Aorta (tissue), 5 donors: ENCODE measurements at places on chromosomes 2 and 18. TPM values are rescaled to one million over a fixed set of nuclear protein-coding genes. Genes with fewer than 3 reads are reported as not detected.

The LYG2 gene
- not detected for total RNA-seq

The DSG4 gene
- total RNA-seq, result not detected

The DNPEP gene
- 40.8 TPM for total RNA-seq

GRCh38 chr2:147250652-147251356 is 594.0 kb upstream of the ACVR2A start:
- DNase-seq, result no peak

- no peak for DNase-seq
Observed at GRCh38 chr2:24970483-24971285, 1.1 kb downstream of the DNAJC27 start.

DNA sequence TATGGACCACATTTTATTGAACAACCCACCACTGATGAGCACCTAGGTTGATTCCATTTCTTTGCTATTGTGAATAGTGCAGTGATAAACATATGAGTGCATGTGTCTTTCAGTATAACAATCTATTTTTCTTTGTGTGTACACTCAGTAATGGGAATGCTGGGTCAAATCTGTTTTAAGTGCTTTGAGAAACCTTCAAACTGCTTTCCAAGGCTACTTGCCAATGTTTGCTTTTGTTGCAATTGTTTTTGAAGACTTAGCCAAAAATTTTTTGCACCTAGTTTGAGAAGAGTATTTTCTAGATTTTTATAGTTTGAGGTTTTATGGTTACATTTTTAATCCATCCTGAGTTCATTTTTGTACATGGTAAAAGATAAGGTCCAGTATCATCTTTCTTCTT is 587.4 kb upstream of the SETBP1 start:
- DNase-seq, result no peak

- DNase-seq, result no peak
Observed at GRCh38 chr2:152055366-152056108, 43.3 kb downstream of the CACNB4 start.

DNA sequence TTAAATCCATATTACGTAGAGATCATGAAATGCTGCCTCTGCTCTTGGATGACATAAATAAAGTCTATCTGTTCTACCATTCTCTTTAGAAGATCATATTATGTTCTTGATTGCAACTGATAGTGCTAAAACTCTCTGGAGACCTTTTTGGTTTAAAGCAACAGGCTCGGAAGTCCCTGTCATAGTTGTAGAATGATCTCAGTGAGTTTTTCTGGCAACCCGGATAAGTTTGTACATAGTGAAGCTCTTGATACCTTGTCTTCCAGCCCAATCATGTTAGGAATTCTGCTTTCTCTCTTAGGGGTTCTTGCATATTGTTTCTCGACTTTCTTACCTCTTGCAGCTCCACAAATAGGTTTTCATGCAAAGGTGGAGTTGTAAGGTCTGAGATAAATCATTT is 156.1 kb downstream of the TTC27 start:
- no peak for DNase-seq

GRCh38 chr18:1047406-1047805 is 142.7 kb downstream of the ADCYAP1 start:
- no peak for DNase-seq

GRCh38 chr2:143397884-143398614 is 268.8 kb downstream of the ARHGAP15 start:
- no peak for DNase-seq

DNA sequence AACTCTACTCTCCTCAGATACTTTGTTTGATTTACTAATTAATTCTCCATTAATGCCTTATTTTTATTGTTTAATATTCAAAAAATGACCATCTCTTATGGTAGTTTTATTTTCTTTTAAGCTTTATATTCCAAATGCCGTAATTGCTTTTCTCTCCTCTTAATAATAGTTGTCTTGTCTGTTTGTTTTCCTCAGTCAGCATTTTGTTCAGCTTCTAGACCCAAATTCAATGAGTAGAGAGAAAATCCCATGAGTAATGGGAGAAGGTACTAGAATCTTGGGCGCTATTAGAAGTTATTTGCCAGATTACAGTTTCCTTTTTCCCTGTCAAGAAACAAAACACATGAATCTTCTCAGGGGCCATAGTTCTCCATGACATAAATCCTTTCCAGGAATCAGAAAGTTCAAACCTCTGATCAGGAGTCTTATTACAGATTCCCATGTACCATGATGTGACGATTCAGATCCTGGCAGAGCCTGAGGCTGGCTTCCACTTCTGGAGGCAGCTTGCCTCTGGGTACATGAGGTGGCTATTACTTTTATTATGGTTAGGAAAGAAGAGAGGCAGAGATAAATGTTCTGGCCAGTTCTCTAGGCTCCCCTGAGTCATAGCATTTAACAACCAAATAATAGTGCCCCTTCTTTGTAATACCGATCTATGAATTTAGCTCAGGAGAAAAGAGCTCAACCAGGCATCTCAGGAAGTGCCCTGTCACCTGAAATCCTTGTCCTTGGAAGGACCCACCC is 485.1 kb upstream of the SETBP1 start:
- DNase-seq, result no peak

- no peak for DNase-seq
Observed at GRCh38 chr2:45973426-45973825, 322.0 kb downstream of the PRKCE start.

DNA sequence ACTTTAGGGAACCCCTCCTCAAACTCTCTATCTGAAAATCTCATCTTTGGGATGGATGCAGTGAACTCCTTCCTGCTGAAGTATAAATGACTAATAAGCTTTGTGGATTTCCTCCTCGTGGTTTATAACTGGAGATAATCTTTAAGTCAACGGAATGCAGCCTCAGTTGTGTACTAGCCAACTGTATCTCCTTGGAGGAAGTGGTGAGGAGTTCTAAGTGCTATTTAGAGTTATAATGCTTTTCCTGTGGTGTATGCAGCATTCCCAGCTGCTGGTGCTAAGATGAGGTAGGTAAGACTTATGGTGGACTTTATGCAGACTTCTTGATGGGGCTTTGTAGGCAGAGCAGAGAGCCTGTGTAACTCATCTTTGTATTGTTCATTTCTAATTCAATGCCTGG is 90.9 kb downstream of the LYPD6B start:
- no peak for DNase-seq

GRCh38 chr2:220891405-220891804 is 680.7 kb downstream of the EPHA4 start:
- DNase-seq, result no peak

DNA sequence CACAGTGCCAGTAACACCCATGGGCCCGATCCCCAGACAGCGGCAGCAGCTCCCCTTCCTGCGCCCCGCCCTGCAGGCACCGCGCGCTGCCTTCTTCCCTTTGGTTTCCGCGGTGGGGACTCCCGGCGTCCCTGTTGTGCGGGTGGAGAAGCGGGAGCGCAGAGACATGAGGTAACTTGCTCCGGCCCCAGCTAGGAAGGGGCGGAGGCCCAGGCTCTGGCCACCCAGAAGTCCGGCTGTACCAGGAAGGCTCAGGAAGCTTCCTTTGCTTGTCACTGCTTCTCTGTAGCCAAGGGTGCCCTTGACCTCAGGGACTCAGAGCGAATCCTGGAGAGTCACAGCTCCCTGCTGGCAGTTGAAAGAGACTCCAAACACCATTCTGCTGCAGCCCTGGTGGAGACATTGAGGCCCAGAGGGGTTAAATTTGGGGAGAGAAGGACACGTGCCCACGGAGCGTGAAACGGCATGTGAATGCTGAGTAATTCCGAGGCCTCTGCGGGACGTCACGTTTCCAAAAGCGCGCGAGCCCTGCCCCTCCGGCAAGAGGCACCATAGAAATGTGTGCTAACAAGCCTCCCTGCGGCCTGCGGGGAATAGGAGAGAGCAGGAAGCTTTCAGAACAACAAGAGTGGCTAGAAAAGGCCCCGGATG is 6.7 kb upstream of the ADCY3 start:
- peak; percentile 80 for DNase-seq
